NCI-H1436 treated with DMSO at 0.1 percent for 48 hours (cell line): ENCODE measurements at places on chromosomes 12 and 14.

GRCh38 chr12:78340406-78340805, 509.7 kb downstream of the NAV3 start:
- no peak for DNase-seq

GRCh38 chr12:19421503-19422282, 17.6 kb upstream of the AEBP2 start:
- DNase-seq = no peak

- DNase-seq = no peak
Observed at GRCh38 chr14:34098045-34098984, 147.4 kb upstream of the EGLN3 start.

DNA sequence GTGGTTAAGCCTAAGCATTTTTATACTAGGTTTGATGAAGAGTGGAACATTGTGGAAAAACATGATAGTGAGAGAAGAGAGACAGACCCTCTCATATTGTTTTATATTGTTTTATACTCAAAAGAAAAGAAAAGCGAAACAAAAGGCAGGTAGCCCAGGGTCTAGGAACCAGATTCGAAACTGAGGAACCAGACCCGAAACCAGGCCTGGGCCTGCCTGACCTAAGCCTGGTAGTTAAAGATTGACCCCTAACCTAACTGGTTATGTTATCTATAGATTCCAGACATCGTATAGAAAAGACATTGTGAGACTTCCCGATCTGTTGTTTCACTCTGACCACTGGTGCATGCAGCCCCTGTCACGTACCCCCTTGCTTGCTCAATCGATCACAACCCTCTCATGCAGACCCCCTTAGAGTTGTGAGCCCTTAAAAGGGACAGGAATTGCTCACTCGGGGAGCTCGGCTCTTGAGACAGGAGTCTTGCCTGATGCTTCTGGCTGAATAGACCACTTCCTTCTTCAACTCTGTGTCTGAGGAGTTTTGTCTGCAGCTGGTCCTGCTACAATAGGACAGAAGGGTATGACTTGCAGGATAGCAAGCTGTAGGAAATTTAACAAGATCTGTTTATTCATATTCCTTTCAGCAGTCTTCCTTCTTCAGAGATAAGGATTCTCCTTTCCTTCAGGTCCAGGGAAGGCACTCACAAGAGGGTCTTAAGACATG, 147.1 kb upstream of the PLEKHA5 start:
- DNase-seq = no peak

- DNase-seq = no peak
Observed at GRCh38 chr12:76784600-76785051, 20.7 kb downstream of the ZDHHC17 start.

- no peak for DNase-seq
Observed at GRCh38 chr12:68865399-68866164, 57.6 kb downstream of the MDM2 start.

- no peak for DNase-seq
Observed at GRCh38 chr12:10304161-10304574, 3.5 kb upstream of the KLRD1 start.

DNA sequence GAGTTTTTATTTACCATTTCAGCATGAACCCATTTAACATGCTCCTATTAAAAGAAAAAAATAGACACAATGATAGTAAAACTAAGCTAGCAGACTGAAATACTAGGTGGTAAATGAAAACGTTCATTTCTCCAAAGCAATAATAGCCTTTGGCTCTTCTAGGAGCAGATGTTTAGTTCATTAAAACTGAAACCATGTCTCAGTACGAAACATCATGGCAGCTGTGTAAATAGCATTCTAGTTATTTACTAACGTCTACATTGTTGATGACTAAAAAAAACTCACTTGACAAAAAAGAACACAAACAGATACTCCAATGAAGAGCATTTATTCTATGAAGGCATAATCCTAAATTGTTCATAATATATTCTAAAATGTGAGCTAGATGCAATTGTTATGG, 17.9 kb downstream of the RECQL start:
- DNase-seq = peak; percentile 61

DNA sequence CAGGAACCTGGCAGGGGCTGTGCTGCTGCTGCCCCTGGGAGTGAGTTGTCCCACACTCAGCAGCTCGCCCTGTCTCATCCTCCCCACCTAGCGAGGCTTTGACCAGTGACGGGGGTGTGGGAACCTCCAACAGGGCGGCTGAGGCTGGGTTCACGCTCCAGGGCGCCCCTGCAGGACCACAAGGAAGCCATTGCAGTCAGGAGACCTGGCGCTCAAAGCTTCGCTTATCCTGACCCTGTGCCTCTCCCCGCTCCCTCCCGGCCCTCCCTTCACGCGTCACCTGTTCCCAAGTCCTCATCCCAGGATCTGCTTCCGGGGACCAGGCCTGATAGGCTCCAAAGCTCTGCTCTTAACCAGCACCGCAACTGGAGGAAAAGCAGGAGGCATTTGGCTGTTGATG, 272.0 kb upstream of the SFSWAP start:
- DNase-seq = no peak

- no peak for DNase-seq
Observed at GRCh38 chr12:130689408-130690405, 26.4 kb downstream of the RIMBP2 start.

GRCh38 chr12:20722142-20722541, 27.0 kb downstream of the SLCO1C1 start:
- no peak for DNase-seq

DNA sequence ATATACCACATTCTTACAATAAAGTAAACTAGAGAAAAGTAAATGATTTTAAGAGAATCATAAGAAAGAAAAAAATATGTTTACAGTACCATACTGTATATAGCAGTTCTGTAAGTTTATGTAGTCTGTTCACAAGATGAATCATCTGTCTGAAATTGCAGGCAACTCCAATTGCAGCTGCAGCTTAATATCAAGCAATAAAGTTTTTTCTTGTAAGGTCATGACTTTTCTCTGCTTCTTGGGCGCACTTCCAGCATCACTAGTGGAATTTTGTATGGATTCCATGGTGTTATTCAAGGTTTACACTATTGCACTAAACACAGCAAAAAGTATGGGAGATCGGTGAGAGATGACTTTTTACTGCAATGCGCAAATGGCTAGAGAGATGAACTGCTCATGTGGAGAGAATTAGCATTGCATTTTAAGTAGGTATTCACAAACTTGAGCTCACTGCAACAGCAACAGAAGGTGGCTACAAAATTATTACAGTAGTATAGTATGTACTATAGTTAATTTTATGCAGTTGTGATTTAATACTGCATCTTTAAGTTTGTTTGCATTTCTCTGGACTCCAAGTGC, 445.4 kb upstream of the OR4E1 start:
- DNase-seq = no peak

DNA sequence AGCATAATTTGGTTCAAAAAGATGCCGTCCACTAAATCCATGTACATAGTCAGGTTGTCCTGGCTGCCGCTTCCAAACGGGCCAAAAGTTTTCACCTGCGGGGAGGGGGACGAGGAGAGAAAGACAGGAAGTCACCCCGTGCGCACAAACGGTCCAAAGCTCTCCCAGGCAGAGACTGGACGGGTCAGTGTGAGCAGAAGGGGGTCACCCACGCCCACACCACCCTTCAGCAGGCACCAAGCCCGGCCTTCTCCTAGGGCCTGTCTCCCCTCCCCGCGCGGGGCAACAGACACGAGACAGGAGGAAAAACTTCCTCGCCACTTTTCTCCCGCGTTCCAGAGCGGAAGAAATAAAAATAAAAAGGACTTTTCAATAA, 888 bp downstream of the CCDC88C start:
- DNase-seq = no peak

- no peak for DNase-seq
Observed at GRCh38 chr12:24256684-24257083, 307.2 kb upstream of the SOX5 start.

- DNase-seq = no peak
Observed at GRCh38 chr12:110622582-110622981, 8.7 kb downstream of the TCTN1 start.

- DNase-seq = no peak
Observed at GRCh38 chr12:111204788-111205241, 164.1 kb downstream of the PHETA1 start.

DNA sequence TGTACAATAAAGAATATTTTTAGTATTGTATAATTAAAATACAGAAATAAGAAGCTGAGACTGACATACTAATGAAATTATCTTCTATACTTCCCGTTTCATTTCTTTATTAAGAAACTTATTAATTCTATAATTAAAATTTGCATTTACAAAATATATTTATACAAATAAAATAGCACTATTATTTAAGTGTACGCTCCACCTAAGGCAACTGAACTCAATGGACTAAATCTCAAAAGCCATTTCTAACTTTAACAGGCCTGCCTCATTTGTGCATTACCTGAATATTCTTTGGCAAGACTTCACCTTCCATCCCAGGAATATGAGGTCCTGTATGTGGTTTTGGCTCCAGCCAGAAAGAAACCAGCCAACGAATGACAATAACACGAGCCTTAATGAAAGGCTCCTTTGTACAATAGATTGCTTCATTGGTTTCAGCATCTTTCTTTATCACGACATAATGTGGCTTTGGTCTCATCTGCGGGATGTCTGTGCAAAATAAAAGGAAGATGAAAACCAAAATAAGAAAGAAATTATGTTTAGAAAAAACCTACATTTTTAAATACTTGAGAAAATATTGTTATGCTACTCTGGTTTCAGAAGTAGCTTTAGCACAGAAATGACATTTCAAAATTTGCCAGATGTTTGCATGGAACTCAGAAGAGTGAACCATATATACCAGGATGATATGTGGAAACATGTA, 58.7 kb downstream of the RALGAPA1 start:
- no peak for DNase-seq

- DNase-seq = no peak
Observed at GRCh38 chr12:119181202-119181601, 2.5 kb downstream of the HSPB8 start.

GRCh38 chr12:103138538-103138937, 181.1 kb downstream of the ASCL1 start:
- DNase-seq = no peak

DNA sequence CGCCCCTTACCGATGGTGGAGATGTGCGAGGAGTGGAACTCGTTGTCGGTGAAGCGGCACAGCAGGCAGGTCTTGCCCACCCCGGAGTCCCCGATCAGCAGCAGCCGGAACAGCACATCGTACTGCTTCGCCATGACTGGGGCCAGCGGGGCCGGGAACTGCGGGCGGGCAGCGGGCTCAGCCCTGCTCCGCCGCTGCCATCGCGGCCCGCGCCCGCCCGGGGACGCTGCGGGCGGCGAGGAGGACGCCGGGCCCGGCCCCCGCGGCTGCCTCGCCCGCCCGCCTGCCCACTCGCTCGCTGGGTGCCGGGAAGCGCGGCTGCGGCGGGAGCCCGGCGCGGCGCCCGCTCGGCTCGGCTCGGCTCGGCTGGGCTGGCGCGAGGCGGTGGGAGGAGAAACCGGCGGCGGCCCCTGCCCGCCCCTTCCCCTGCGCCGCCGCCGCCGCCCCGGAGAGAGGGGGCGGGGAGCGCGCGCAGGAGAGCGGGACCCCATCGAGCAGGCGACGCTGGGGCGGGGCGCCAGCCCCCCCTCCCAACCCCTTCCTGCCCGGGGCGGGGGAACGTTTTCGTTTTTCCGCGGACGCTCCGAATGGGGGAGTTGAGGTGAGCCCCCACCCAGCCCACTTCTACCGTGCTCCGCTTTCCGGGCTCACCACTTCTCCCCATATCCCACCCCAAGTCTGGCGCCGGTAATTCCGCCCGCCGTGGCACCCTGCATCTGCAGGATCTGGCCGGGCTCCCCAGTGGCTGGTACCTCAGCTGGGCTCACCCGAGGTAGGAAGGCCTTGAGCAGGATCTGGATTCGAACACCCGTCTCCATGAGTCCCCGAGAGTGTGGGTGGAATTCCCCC, at the start of gene RAB15:
Gene RAB15, minus strand, starts transcription at position 394 of the 849 bp plus-strand sequence. Its CDS starts 260 bp downstream, at position 134.
- no peak for DNase-seq

DNA sequence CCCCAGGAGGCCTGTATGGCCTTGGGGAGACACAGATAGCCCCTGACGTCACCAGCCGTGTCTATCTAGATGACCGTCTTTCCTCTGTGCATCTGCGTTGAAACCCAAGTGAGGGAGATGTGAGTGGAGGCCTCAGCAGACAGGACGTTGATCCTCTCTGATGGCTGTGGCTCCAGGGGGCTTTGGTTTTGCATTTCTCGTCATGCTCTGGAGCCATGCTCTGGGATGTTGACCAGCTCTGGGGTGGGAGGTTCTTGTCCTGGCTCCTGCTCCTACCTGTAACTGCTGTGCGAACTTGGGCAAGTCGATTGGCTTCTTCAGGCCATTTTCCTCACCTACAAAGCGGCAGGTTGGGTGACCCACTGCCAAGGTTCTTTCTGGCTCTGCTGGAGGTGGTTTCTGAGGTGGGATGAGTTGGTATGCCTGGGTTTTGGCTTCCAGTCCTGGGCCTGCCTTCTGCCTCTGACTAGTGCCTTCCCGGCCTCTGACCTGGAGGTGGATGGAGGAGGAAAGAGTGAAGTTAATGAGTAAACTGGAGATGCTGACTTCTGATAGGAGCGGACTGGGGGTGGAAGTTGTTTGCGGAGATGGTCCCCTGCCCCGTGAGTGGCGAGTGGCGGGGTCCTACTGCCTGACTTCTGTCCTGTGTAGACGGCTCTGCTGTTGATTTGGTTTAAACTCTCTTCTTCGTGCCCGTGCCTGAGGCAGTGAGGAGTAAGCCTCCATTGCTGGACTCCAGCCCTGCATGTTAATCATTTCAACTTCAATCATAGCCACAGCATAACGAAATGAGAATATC, 8.4 kb downstream of the TSPAN9 start:
- DNase-seq = no peak

GRCh38 chr12:22627371-22627770, 2.4 kb downstream of the ETNK1 start:
- no peak for DNase-seq

DNA sequence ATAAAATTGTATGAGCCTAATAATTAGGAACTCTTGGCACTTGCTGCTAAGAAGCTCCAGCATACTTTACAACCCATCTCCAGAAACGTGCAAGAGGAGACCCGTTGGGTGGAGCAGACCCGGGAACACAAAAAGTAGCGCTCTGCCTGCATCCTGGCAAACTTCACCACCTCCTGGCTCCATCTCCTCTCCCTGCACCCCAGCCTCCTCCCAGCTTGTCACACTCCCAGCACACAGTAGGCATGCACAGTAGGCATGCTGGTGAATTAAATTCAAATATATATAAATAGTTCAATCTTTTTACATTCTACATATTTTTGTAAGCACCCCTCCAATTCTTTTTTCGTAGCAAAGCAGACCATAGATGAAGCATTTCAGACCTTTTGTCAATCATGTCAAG, 1.2 kb downstream of the VSIG10 start:
- no peak for DNase-seq

GRCh38 chr12:11812241-11812585, 162.7 kb downstream of the ETV6 start:
- DNase-seq = no peak

GRCh38 chr12:112906712-112907414, at the start of gene OAS1:
Gene OAS1 (plus strand): TSS chr12:112906962. CDS start chr12:112907040, 78 bp downstream.
- no peak for DNase-seq

DNA sequence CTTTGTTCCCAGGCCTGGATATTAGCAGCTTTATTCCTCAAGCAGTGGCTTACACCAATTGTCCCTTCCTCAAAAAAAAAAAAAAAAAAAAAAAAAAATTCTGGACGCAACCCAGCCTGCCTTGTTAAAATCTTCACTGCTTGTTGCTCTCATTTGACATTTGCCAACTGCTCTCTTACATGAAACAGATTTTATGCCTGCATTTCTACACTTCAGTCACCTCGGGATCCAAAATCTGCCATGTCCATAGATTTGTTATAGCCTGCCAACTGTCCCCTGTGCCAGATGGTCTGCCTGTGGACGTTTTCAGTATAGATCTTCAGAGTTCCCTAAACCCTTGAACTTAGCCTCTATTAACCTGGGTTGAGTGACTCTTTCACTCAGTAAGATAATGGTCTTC, 651.5 kb downstream of the FSCB start:
- DNase-seq = no peak

GRCh38 chr12:40313928-40314327, 89.1 kb downstream of the LRRK2 start:
- no peak for DNase-seq
